ENCODE measurements at places on chromosomes 11 and 22. TPM values are rescaled to one million over a fixed set of nuclear protein-coding genes. Genes with fewer than 3 reads are reported as not detected.

MMP1 gene
- not detected for total RNA-seq

MS4A4E gene
- 2.3 TPM for total RNA-seq

KRTAP5-9 gene
- 0.30 TPM for total RNA-seq

SLC22A25 gene
- 33.5 TPM for total RNA-seq

MUC5AC gene
- 0.03 TPM for total RNA-seq

FTH1 gene
- 938 TPM for total RNA-seq

CSRP3 gene
- not detected for total RNA-seq

MS4A12 gene
- total RNA-seq, result not detected

WNT7B gene
- total RNA-seq, result 0.08 TPM

DBX1 gene
- not detected for total RNA-seq

CEP126 gene
- total RNA-seq, result 0.10 TPM

CSNK2A3 gene
- total RNA-seq, result 0.58 TPM

LRRC10B gene
- not detected for total RNA-seq

TRIM34 gene
- total RNA-seq, result 1.3 TPM

KCNK4 gene
- total RNA-seq, result not detected

TNNI2 gene
- total RNA-seq, result not detected

PATE2 gene
- total RNA-seq, result not detected

FAM83F gene
- total RNA-seq, result 6.6 TPM

KCNK7 gene
- total RNA-seq, result not detected

IGLL1 gene
- not detected for total RNA-seq

PPP2R1B gene
- 79.5 TPM for total RNA-seq

GRIK4 gene
- total RNA-seq, result 0.05 TPM

MRGPRX3 gene
- total RNA-seq, result not detected

SAA1 gene
- total RNA-seq, result 34,062 TPM

OR10W1 gene
- total RNA-seq, result not detected

P4HA3 gene
- total RNA-seq, result 0.23 TPM

GPR83 gene
- 0.28 TPM for total RNA-seq

HTR3B gene
- not detected for total RNA-seq

AQP11 gene
- 13.1 TPM for total RNA-seq

Measured in left lobe of liver (tissue), 2 donors.